ENCODE measurements at places on chromosomes 4 and X. TPM values are rescaled to one million over a fixed set of nuclear protein-coding genes. Genes with fewer than 3 reads are reported as not detected.

Gene FAM120C
- 9.2 TPM for total RNA-seq

Gene ALB
- total RNA-seq = not detected

Gene CSAG3
- not detected for total RNA-seq

- peak; percentile 8 for DNase-seq
- H3K27me3 ChIP-seq = no peaks in the 10 kb centered on the region
- peak within 1 kb of the TSS; percentile 64 for H3K4me3 ChIP-seq
- peak within 1 kb of the TSS; percentile 68 for H3K27ac ChIP-seq
- H3K4me1 ChIP-seq = no peaks in the 10 kb centered on the region
- no peaks in the 10 kb centered on the region for H3K36me3 ChIP-seq
Measured at GRCh38 chrX:64394874-64395567, at the start of gene MTMR8. MTMR8 (minus strand) TSS chrX:64395452; CDS start chrX:64395363, 89 bp downstream.

Gene MAP9
- total RNA-seq = 2.8 TPM

DNA sequence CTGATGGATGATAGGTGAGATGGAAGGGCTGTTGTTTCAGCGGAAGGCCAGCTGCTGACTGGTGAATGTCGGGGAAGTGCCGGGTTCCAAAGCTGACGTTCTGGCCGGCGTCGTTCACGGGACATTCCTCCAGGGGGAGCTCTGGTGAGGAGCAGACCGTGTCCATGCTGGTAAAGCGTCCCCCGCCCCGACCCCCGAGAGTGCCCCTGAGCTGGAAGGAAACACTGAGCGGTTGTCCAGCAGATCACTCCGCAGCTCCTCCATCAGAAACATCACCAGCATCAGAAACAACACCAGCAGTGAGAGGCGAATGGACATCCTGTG is 18.6 kb upstream of the ADRA2C start:
- H3K36me3 ChIP-seq = no peaks in the 10 kb centered on the region
- H3K27ac ChIP-seq = no peak overlapping the region
- H3K27me3 ChIP-seq = no peaks in the 10 kb centered on the region

GRCh38 chr4:69098470-69098869 is 2.2 kb downstream of the UGT2B7 start:
- no peak overlapping the region for H3K27ac ChIP-seq
- peaks cover 4% of the 10 kb centered on the region for H3K4me1 ChIP-seq
- no peaks in the 10 kb centered on the region for H3K36me3 ChIP-seq

GRCh38 chrX:65035446-65035770 is 59.2 kb upstream of the ZC4H2 start:
- H3K27me3 ChIP-seq = no peaks in the 10 kb centered on the region
- H3K4me1 ChIP-seq = no peaks in the 10 kb centered on the region
- peak overlapping the region; percentile 32 for H3K4me3 ChIP-seq
- no peaks in the 10 kb centered on the region for H3K36me3 ChIP-seq
- no peak for DNase-seq
- H3K27ac ChIP-seq = peak overlapping the region; percentile 3

GRCh38 chr4:151854731-151855130 is 93.9 kb upstream of the GATB start:
- no peak overlapping the region for H3K4me3 ChIP-seq
- H3K4me1 ChIP-seq = no peaks in the 10 kb centered on the region
- H3K36me3 ChIP-seq = no peaks in the 10 kb centered on the region
- no peaks in the 10 kb centered on the region for H3K27me3 ChIP-seq

- DNase-seq = no peak
- H3K4me1 ChIP-seq = no peaks in the 10 kb centered on the region
- H3K4me3 ChIP-seq = no peak overlapping the region
- no peaks in the 10 kb centered on the region for H3K27me3 ChIP-seq
- no peaks in the 10 kb centered on the region for H3K36me3 ChIP-seq
Measured at GRCh38 chr4:148790691-148791090, 348.5 kb upstream of the NR3C2 start.

Gene TMPRSS11F
- total RNA-seq = 49.6 TPM

Gene FOXR2
- not detected for total RNA-seq

GRCh38 chr4:124085561-124086180 is 626.9 kb downstream of the ANKRD50 start:
- H3K36me3 ChIP-seq = no peaks in the 10 kb centered on the region
- H3K27ac ChIP-seq = no peak overlapping the region
- H3K4me1 ChIP-seq = no peaks in the 10 kb centered on the region
- H3K27me3 ChIP-seq = no peaks in the 10 kb centered on the region
- no peak for DNase-seq
